ENCODE measurements at places on chromosomes 1 and 21. TPM values are rescaled to one million over a fixed set of nuclear protein-coding genes. Genes with fewer than 3 reads are reported as not detected.

GRCh38 chr1:64097859-64098258 lies 105.6 kb upstream of the UBE2U start:
- DNase-seq: no peak

GRCh38 chr1:224189561-224189960 lies 6.5 kb downstream of the DEGS1 start:
- DNase-seq: no peak

GRCh38 chr21:46207006-46207919 lies 21.3 kb downstream of the LSS start:
- DNase-seq: no peak

MYOM3 gene
- polyA plus RNA-seq: 0.60 TPM

- DNase-seq: no peak
Observed at GRCh38 chr1:17904290-17904689, 149.2 kb downstream of the ACTL8 start.

DNA sequence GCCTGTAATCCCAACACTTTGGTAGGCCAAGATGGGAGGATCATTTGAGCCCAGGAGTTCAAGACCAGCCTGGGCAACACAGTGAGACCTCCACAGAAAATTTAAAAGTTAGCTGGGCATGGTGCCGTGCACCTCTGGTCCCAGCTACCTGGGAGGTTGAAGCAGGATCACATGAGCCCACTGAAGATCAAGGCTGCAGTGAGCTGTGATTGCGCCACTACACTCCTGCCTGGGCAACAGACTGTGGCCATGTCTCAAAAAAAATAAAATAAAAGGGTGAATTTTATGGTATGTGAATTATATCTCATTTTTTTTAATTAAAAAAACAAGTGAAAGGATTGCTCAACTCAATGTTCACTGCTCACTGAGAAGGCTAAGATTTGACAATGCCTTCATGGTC lies 8.7 kb downstream of the ARID4B start:
- DNase-seq: no peak

BRDT gene
- polyA plus RNA-seq: 0.32 TPM

IL24 gene
- polyA plus RNA-seq: 0.43 TPM

- DNase-seq: no peak
Observed at GRCh38 chr21:29217818-29218291, 80.9 kb upstream of the BACH1 start.

- DNase-seq: no peak
Observed at GRCh38 chr1:115505148-115505571, 136.6 kb upstream of the VANGL1 start.

ANGPTL1 gene
- polyA plus RNA-seq: 3.1 TPM

BSDC1 gene
- 57.3 TPM for polyA plus RNA-seq

ZFP69B gene
- polyA plus RNA-seq: 6.8 TPM
